ENCODE measurements at places on chromosomes 2 and 18. TPM values are rescaled to one million over a fixed set of nuclear protein-coding genes. Genes with fewer than 3 reads are reported as not detected.

COL3A1 gene
- total RNA-seq, result 129 TPM

CD207 gene
- not detected for total RNA-seq

SPTBN1 gene
- total RNA-seq, result 501 TPM

CABLES1 gene
- 6.7 TPM for total RNA-seq

Measured in occipital lobe (tissue), 3 donors.